NCI-H146 (cell line): ENCODE measurements at places on chromosomes 2 and 18.

GRCh38 chr2:6864923-6865345 is 773 bp downstream of the CMPK2 start:
- DNase-seq: no peak

- DNase-seq: peak; percentile 56
Observed at GRCh38 chr2:37156071-37156856, 516 bp downstream of the EIF2AK2 start.

DNA sequence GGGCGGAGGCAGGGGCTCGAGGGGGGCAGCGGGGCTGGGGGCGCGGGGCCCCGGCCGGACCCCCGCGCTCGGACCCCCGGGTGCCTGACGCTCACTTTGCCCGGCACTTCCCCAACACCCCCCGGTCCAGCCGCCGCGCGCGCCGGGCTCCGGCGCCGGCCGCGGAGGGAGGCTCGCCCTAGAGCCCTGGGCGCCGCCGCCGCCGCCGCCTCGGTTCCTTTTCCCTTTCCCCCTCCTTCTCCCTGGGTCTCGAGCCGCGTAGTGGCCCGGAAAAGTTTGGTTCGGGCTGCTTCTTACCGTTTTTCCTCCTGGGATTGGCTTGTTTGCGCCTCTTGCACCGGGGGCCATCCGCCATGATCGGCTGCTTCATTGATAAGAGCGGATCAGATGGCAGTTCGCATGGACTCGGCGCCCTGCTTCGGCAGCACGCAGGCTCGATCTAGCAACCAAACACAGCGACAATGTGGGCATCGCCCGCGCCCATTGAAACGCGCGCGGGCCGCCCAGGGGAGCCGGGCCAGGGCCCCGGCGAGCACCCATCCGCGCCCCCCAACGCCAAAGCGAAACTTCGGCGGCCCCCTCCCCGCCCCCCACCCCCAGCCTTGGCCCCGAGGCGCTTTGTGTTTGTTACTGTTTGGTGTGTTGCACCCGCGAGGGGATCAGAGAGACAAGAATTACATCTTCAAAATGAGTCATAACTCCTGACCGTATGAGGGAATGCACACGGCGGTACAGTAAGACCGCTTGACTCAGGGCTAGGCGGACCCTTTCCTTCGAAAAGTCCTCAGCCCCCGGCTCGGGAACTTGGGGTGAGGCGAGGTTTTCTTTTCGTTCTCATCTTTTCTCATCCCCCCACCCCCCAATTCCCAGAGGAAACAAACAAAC is 2.7 kb downstream of the ZEB2 start:
- peak; percentile 11 for DNase-seq

- DNase-seq: peak; percentile 83
Observed at GRCh38 chr2:172072706-172073105, 12.6 kb upstream of the DLX1 start.

DNA sequence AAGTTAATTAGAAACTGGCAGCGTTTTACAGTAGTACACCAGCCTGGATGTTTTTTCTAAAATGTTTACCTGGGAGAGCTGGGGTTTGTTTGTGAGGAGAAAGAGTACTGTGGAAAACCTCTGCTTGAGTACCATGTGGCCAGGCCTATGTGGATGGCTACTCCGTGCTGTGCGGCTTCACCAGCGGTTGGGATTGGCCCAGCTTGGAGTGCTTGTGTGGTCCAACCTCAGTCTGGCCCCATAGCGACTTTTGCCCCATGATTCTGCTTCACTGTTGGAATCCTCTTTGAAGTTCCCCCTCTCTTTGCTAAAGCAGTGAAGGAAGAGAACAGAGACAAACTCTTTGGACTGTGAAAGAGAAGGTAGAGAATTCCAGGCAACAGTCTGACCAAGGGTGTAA is 15.9 kb downstream of the CD8A start:
- DNase-seq: no peak

DNA sequence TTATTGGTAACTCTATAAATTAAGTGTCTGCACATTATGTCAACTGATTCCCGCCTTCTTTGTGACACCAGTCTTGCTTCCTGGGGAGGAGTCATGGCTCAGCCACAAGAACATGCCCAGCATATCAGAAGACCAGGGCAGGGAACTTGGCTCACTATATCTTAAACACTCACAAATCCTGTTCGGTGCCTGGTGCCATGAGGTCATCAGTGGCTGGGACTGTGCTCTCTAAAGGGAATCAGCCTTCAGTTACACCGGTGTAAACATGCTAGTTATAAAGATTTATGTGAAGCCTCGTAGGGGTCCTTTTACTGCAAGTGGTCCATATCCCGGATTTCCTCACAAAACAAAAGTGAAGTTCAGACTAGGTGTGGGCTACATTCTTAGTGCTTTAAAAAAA is 73.1 kb upstream of the ZNF521 start:
- DNase-seq: no peak

GRCh38 chr2:1339388-1340140 is 73.7 kb upstream of the TPO start:
- no peak for DNase-seq

- DNase-seq: no peak
Observed at GRCh38 chr18:2916184-2916583, 69.4 kb downstream of the EMILIN2 start.

DNA sequence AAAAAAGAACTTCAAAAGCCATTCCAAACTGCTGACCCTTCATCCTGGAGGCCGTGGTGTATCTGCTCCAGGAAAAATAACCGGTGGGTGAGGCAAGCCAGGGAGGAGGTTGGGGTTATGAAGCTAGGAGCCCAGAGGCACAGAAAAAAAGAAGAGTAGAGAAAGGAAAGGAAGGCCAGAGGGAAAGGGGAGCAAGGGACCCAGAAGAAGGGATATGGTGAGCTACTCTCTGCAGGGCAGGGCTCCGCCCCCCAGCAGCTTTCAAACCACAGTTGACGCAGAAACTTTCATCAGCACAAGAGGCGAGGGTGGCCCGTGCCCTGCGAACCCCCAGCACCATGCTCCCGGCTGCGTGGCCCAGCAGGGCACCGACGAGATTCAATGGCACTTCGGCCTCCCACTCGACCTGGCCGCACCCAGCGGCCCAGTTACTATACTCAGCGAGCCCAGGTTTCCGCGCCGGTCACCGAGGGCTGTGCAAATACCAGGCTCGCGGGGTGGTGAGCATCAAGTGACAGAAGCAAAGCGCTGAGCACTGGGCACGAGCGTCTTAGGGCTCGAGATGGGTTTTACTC is 665 bp downstream of the MCM6 start:
- peak; percentile 77 for DNase-seq

GRCh38 chr2:232367591-232368233 is 10.8 kb upstream of the ALPP start:
- no peak for DNase-seq

DNA sequence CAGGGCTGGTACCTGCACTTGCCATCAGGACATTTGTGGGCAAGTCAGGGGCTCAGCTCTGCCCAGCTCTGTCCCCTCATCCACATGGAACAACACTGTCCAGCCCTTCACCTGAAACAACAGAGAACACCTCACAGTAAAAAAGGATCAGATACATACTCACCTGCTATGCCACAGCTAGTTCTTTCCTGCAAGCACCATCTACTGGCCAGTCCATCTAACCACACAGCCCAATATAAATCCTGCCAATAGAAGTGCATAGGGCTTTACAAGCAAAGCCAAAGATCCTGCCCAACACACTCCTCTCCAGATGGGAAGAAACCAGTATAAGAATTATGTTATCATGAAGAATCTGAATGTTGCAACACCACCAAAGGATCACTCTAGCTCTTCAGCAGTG is 52.2 kb upstream of the GALNT13 start:
- peak; percentile 6 for DNase-seq

DNA sequence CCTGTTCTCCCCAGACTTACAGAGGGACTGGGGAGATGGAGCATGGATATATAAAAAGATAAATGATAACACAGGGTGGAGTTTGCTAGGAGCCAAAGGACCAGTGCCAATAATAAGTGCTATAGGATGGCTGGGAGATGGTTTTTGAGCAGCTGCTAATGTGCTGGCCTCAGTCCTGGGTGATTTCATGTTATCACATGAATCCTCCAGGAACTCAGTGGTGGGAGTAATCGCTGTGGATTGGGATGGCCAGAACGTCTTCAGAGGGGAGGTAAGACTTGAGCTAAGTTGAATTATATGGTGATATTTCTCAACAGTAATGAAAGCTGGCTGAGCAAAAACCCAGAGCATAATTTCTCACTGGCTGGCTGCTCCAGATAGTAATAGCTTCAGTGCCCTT is 441.4 kb downstream of the SLC4A3 start:
- DNase-seq: no peak

GRCh38 chr2:178756343-178756742 is 50.9 kb downstream of the TTN start:
- DNase-seq: no peak

GRCh38 chr2:18119883-18120282 is 241.4 kb downstream of the KCNS3 start:
- no peak for DNase-seq

DNA sequence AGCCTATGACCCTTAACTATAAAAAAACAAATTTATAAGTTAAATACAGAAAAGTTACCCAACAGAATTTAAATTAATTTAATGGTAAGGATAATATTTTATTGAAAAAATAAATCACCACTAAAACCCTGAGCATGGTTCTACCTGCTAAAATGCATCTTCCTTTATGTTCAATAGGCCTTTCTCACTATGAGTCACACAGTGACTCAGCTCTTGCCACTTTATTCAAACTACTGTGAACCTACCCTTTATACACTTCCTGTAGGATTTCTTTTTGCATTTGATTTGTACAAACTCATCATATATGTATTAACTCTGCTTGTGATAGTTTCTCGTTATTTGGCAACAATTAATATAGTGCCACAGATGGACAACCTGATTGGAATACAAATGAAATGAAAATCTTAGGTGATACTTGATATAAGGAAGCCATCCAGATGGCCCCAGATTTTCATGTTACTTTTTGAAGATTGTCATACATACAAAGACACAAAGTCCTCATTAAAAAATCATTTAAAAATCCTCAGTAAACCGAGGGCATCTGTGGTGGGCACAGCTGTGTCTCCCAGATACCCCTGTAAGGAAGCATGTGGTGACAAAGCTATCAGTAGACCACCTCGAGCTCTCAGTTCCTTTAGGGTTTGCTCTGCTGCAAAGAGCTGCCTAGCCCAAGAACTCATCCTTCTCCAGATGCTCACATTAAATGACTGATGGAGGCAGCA is 55.2 kb upstream of the COBLL1 start:
- DNase-seq: no peak

GRCh38 chr2:232415736-232416520 is 9.3 kb downstream of the ALPG start:
- DNase-seq: no peak

- no peak for DNase-seq
Observed at GRCh38 chr2:233917116-233917515, at the start of gene TRPM8. TSS of gene TRPM8 (plus strand) at chr2:233917373. CDS start at chr2:233926538, 9,165 bp downstream.

DNA sequence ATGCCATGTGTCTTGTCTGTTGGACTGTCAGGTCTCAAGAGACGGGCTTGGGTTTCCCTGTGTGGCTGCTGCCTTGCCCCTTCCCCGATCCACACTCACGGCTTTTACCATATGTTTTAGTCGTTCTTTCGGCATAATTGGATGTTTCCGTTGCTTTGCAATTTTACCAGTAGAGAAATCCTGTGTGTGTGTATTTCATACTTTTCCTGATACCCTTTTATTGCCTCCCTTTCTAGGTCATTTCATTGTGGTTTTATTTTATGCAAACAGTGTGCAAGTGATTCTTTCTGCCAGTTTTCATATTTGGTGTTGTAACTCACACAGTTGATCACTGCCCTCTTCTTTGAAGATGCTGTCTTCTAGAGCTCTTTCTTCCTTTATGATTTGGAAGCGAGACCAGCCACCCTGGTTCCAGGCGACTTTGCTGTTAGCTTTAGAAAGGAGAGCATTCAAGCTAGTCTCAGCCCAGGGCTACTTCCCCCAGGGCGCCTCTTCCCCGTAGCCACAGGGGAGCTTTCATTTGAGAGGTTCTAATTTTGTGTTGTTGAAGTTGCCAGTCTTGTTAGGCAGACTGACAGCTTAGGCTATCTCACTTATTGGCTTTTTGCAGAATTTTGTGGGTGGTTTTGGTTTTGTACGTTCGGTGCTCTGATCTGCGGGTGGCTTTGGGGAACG is 17.0 kb downstream of the SH3BP4 start:
- DNase-seq: peak; percentile 25

- DNase-seq: peak; percentile 13
Observed at GRCh38 chr2:222561817-222562645, 93.9 kb downstream of the FARSB start.

- DNase-seq: no peak
Observed at GRCh38 chr2:133502678-133503077, 65.6 kb downstream of the NCKAP5 start.

- DNase-seq: no peak
Observed at GRCh38 chr2:61055557-61055956, 10.1 kb upstream of the SANBR start.

GRCh38 chr2:71742953-71743601 is 289.7 kb downstream of the DYSF start:
- no peak for DNase-seq

DNA sequence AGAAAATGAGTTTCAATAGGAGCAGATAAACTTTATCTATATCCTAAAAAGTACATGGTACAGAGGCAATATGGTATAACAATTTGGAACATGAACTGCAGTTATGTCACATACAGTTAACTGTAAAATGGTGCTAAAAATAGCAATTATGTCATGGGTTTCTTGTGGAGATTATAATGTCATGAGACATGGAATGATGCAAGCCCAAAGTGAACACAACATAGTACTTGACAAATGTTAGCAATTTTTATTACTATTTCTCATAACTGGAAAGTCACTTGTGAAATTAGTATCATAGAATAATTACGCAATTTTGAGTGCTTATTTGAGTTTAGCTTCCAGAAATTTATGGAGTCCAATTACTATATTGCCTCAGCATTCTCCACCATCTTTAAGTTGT is 1263.4 kb downstream of the DSC3 start:
- DNase-seq: no peak

DNA sequence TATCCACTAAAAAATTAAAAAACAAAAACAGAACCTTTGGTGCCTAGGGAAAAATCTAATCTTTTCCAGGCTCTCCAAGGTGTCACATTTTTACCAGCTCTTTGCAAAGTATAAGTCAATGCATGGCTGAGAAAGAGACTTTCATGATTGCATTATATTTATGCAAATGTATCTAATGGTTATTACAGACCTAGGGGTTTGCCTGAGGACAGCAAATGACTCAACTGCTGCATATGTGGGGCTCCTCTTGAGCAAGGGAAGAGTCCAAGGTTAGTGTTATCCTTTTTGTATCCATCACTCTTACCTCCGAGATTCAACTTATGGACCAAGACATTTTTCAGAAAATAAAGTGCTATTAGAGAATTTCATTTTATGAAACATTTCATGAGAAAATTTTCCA is 33.9 kb upstream of the RMP24 start:
- no peak for DNase-seq

GRCh38 chr2:186540941-186541340 is 48.9 kb upstream of the ITGAV start:
- no peak for DNase-seq

- no peak for DNase-seq
Observed at GRCh38 chr2:27833931-27834330, 56.3 kb downstream of the RBKS start.

DNA sequence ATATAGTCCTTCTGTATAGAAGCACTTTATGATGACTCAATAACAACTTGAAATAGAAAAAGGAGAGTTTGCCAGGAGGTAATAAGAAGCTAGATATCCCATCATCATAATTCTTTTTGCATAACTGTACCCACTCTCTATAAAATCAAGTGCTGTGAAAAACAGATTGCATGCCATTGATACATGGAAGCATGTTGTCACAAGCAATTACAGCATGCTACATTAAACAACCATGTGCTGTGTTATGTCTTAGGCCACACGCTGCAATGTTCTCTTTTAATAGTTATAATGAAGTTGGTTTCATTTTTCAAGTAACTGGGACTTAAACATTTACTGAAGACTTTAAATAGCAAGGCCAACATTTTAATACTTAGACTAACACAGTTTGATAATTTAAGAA is 264.2 kb downstream of the RPRM start:
- DNase-seq: no peak
